Hematopoietic multipotent progenitor cell treated with erythropoietin and hydrocortisone succinate and interleukin-3 and kit ligand, for 6 days (in vitro differentiated cells): ENCODE measurements at places on chromosomes 12 and 14.

DNA sequence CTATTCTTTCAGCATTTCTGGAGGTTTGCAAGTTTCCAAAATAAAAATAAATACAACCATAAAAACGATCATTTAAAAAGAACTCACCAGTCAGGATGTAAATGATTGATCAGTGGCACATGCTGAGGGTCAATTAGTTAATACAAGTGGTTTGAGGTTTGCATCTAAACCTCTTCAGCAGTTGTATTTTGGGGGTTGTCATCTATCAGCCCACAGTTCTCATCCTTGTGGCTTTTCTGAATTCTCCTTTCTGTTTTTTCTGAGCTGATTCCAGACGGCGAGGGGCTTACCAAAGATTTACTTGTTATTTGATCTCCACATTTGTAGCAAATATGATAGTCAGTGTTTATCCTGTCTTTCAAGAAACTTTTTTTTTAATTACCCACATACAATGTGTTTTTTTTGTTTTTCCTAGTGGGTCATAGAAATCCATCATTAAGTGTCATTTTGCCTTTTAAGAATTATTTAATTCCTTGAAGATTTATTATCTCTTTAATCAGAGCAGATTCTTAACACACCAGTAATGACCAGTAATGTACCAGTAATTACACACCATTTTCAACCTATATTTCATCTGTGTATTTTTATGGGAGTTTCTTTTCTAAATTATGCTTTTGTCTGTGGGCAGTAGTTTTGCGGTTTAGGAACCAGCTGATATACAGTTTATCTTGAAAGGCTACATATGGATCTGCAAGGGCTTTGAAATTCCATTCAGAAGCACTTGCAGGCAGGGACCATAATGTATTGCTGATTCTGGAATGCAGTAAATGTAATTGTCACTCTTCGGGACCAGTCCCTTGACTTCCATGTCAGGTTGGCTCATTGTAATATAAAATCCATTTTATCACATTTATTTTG, 56.3 kb upstream of the DAAM1 start:
- no peak for DNase-seq

DNA sequence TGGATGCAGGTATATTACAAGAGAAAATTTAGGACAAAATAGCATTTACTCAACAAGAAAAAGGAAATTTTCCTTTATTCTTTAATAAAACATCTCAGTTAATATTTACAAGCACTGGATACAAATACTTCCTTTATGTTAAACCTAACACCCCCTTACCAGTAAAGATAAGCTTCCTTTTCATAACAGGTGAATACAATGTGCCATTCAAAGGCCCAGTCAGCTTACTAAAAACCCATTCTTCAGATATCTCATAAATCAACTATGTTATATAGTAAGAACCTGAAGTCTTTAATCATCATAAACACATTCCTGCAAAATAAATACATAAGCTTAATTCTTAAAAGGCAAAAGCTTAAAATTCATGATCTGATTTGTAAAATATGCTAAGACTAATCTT, 52.6 kb downstream of the LRP6 start:
- DNase-seq = no peak

- DNase-seq = no peak
These were observed 32.5 kb upstream of the CRY1 start for GRCh38 chr12:107125833-107126232.

GRCh38 chr14:103882503-103883262, 35.3 kb upstream of the PPP1R13B start:
- no peak for DNase-seq
